SHP77 (cell line): ENCODE measurements at places on chromosomes 1 and 21.

DNA sequence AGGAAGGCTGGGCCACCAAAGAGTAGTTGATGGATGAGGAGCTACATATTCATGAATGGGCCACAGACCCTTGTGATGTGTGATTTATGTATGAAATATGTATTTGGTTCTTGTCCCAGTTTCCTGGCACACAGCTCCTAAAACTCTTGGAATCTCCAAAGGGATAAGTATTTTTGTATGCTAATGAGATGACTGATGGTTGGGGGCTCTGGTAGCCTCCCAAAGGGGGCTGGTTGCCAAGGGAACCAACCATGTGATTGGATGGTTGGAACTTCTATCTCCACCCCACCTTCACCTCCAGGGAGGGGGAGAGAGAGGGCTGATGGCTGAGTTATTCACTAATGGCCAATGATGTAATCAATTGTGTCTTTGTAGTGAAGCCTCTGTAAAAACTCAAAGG, 77.1 kb downstream of the ZNF281 start:
- no peak for DNase-seq

GRCh38 chr1:245046315-245046714, 108.5 kb upstream of the KIF26B start:
- DNase-seq: no peak

- DNase-seq: no peak
Measured at GRCh38 chr1:226601456-226601855, 52.9 kb downstream of the STUM start.

- no peak for DNase-seq
Measured at GRCh38 chr1:155649676-155650075, 38.9 kb downstream of the YY1AP1 start.

DNA sequence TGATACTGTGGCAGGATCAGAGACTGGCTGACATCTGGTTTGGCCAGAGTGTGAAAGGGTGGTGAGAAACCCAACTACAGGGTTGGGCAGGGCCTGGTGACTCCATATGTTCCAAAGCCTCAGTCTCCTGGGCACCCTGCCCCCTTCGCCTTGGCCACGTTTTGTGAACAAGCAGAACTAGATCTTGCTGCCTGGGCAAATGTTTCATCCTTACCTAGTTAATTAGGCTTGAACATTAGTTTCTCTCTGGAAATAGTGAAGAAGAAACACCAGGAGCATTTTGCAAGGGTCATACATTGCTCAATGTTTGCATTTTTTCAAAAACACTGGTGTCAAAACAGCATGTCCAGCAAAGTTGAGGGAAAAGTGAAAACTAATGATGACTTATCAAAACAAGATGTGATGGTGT, 60.5 kb downstream of the MAP3K7CL start:
- DNase-seq: no peak

- no peak for DNase-seq
Measured at GRCh38 chr1:198153804-198154203, 3.0 kb upstream of the NEK7 start.

- DNase-seq: no peak
Measured at GRCh38 chr21:20661246-20661645, 337.0 kb upstream of the NCAM2 start.

GRCh38 chr21:40840401-40841125, 6.4 kb downstream of the DSCAM start:
- DNase-seq: no peak

DNA sequence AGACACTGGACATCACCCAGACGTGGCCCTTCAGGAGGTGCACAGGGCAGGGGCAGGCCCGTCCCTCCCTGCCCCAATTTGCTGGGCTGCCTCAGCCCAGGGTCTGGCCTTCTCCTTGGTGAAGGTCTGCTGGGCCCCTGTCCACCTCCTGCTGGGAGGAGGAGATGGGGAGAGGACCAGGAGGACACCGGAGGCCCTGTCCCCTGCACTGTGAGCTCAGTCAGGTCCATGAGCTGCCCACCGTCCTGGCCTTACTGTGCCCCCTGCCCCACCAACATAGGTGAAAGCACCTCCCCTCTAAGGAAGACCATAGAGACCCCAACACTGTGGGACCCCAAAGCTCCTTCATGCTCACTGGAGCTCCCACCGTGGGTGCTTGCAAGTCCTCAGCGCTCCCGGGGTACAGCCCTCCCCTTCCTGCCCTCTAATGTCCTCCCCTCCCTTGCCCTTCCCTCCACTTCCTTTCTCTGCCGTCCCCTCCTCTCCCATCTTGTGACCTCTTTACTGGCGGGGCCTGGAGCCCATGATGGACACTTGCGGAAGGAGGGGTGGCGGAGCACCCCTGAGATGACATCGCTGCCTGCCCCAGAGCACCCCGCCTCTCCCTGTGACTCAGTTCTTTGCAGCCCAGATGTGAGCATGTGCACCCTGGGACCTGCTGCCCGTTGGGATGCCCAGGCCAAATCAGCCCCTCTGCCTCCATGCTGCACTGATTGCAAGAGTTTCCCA, 4.6 kb downstream of the LRRC3 start:
- no peak for DNase-seq

DNA sequence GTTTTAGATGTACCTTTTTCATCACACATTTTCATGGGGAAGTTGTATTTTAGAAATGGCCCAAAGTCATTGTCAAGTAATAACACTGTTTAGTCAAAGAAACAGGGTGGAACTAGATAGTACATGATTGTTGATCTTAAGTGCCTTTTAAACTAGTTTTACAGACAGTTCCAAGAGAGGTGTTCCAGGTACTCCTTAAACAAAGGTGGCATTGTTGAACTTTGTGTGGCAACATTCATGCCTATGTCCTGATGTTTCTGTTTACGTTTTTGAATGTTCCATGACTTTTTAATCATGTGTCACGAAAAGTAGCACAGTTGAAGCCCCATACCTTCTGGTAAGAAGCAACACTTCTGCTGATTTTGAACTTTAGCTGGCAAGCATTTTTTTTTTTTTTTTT, 9.1 kb upstream of the SH3D21 start:
- no peak for DNase-seq

GRCh38 chr1:34696230-34696629, 58.6 kb upstream of the GJB5 start:
- DNase-seq: no peak

DNA sequence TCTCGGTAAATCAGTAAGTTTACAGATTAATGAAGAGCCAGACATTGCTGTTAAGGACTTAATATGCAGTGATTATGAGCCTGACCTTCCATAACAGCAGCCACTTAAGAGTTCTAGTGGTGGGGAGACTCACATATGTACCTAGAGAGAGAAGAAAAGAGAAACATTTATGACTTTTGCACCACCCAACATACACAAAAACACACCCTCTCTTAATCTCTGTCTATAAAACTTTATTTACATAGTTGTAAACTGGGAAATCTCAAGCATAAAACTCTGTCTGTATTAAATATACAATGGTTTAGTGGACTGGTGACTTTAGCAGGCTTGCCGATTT, 347.4 kb upstream of the ADGRL2 start:
- no peak for DNase-seq

GRCh38 chr1:215082532-215083382, at the start of gene KCNK2:
KCNK2 (plus strand) TSS chr1:215082737; CDS start chr1:215083386, 649 bp downstream.
- no peak for DNase-seq

- no peak for DNase-seq
Measured at GRCh38 chr1:34770891-34771504, 10.0 kb upstream of the GJB3 start.

- DNase-seq: no peak
Measured at GRCh38 chr1:22055463-22055862, 3.0 kb downstream of the CDC42 start.

DNA sequence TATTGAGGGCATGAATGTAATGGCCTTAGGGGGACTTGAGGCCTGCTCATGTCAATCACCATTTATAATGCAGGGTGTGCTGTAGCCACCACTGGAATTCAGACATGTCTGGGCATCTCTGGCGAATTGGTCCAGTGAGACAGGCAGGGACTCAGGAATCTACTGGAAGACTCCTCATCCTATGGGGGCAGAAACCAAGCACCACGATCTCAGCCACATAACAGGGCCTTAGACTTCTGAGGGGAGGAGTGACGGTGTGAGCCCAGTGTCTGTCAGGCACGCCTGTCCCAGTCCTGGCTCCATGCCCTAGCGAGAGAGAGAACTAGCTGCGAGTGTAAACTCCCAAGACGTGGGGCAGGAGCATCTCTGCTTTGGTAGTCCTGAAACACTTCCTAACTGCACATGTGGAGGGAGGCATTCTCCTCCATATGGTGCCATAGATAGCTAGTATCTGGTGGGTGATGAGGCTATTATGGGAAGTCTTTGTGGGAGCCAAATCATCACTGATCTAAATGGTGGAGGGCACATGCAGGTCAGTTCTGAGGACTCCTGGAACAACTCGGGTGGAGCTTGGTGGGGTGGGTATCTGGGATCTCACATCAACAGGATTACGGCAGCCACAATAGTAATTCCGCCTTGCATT, 29.8 kb upstream of the KIAA0040 start:
- no peak for DNase-seq

DNA sequence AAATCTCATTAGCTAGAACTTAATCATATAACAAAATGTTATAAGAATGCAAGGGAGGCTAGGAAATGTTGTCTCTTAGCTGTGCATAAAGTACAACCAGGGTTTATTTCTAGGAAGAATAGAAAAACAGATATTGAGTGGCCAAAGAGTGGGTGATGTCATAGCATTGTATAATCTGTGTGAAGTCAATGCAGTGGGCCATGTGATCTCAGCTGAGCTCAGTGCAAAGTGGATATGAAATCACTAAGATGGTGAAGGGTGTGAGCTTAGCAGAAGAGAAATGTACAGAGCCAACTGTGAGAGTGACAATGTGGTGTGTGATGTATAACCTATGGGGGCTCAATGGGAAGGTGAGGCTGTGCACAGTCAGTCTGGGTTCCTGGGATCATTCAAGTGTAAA, 29.7 kb upstream of the DUSP23 start:
- no peak for DNase-seq

- DNase-seq: no peak
Measured at GRCh38 chr1:244050014-244050834, 859 bp upstream of the ZBTB18 start.

DNA sequence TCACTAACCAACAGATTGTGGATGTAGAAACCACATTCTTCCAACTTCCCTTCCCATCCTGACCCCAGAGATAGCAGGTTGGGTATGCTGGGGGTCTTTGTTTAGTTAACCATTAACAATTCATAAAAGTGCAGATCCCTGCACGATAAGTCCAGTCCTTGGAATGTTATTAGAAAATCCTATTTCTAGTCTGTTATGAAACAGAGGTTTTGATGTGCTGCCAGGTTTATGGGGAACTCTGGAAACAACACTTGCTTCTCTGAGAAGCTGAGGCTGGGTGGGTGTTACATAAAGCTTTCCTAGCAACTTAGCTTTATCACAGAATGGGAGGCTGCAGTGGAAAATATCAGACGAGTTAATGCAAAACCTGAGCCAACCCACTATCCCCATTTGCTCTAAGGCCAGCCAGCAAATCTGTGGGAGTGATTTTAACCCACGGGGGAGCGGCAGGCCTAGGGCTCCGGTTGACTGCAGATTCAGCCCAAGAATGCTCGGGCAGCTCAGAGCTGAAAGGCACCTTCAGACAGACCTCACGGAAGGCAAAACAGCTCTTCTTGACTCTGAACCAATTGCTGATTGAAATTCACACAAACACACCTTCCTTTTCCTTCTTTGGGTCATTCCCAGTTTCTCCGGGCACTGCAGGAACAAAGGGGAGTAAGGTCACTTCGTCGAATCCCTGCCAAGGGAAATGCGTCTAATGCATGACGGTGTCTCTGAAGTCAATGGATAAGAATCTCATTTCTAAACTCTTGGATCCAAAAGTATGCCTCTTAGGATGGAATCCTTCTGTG, 111.7 kb upstream of the IRF2BP2 start:
- DNase-seq: no peak

DNA sequence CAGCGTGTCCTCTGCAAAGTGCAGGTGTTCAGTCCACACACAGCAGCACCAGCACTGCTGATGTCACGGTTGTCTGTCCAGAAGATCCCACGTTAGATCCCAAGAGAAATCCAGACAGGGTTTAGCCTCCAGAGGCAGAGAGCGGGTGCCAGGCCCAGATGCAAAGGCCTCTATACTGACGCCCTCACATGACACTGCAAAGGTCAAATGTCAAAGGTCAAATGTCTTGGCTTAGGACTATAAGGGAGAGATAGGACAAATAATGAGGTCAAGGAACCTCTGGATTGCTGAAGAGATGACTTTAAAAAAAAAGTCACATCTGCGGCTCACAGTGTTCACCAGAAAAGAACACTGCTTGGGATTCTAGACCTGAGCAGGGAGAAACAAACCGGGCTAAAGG, 101.5 kb downstream of the COLGALT2 start:
- DNase-seq: no peak

DNA sequence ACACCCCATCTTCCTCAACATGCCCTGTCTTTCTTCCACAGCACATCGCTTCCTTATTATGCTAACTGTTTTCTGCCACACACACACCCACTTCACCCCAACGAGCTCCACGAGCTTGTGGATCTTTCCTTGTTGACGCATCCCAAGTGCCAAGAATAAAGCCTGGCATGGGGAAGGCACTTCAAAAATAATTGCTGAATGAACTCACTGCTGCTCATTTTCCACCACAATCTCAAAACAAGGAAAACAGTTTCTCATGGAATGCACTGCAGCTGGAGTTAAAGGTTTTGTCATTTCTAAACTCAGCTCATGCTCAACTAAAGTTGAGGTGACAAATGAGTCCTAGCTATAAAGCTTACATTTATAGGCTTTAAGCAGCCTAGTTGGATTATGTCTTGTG, 86.0 kb downstream of the TIAM1 start:
- no peak for DNase-seq

DNA sequence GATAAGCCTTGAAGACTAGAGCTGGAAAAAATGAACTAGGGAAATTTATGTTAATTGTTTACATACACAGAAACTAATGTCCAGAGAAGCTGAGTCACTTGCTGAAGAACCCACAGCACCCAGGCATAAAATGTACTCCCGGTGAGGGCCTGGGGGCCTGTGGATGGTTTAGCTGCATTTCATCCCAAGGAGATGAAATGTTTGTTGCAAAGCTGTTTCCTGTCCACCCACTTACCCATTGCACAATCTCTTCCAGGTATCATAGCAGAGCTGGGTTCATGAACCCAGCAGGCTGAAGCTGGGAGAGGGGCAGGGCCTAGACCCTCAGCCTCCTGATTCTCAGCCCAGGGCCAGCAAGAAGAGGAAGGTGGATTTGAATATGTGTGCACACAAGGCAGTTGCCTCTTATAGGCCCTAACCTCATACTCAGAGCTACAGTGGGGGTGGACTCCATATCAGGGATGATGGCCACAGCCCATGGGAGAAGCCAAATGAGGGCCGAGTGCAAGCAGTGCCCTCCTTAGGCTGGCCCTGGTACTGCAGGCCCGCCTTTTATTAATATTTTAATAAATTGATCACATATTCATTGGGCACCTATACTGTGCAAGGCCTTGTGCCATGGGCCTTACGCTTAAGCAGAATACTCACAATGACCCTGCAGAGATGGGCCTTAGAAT, 110.8 kb downstream of the LACTBL1 start:
- peak; percentile 29 for DNase-seq

GRCh38 chr1:16727190-16728111, 12.9 kb upstream of the RNU1-4 start:
- peak; percentile 19 for DNase-seq

- DNase-seq: no peak
Measured at GRCh38 chr1:225471453-225472301, 43.8 kb upstream of the LBR start.
